SK-N-SH (cell line): ENCODE measurements at places on chromosomes 4 and X.

- DNase-seq, result no peak
These were observed 40.9 kb upstream of the IL13RA2 start for GRCh38 chrX:115058276-115058675.

DNA sequence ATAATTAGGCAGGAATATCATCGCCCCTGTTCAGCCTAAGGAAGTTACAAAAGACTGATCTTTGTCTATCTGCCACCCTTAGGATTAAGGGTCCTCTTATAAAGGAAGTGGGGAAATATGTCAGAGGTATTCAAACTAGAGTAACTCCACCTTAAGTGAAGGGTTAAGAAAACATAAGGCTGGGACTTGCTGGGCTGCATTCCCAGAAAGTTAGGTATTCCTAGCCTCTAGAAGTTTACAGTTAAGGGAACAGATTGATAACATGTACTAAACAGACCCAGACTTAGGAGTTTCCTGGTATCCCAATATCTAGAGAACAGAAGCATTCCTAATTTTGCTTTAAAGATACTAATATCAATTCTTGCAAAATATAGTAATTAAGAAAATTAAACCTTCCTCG lies 6.0 kb downstream of the CXCL2 start:
- DNase-seq, result no peak

DNA sequence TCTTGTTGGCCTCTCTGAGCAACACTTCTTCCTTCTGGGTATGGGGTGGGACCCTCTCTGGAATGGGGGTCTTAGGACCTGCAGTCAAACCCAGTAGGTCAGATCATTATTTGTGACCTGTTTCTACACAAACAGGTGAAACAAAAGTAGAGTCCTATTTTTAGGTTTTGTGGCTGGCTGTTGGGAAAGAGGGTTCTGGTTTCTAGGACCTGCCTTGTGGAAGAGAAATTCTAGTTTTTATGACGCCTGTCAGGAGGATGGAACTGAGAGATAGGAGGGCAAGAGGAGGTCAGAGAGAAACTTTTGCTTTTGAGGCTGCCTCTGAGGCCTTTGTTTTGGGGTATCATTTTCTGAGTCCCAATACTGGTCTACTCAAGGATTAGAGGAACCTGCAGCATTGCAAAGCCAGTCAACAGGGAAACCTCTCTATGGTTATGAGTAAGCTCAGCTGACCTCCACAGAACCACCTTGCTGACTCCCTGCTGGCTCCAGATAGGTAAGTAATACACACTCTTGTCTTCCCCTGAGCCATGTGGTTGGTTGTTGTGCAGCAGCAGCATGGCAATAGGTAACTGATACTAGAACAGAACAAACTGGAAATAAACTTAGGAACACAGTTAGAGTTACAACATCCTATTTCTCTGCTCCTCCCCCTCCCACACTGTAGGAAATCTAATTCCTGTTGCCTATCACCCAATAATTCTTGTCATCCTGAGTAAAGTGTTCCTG lies 114.7 kb upstream of the VCX3B start:
- DNase-seq, result no peak

GRCh38 chr4:138775489-138775888 lies 240.1 kb upstream of the NOCT start:
- DNase-seq, result no peak

- DNase-seq, result no peak
These were observed 69.8 kb downstream of the FHDC1 start for GRCh38 chr4:153005899-153006381.
